ENCODE measurements at places on chromosomes 4 and X.

- no peak for DNase-seq
These were observed 1318.5 kb upstream of the ADGRL3 start for GRCh38 chr4:59881632-59882031.

GRCh38 chr4:47193179-47193578 lies 161.8 kb downstream of the GABRB1 start:
- DNase-seq, result no peak

DNA sequence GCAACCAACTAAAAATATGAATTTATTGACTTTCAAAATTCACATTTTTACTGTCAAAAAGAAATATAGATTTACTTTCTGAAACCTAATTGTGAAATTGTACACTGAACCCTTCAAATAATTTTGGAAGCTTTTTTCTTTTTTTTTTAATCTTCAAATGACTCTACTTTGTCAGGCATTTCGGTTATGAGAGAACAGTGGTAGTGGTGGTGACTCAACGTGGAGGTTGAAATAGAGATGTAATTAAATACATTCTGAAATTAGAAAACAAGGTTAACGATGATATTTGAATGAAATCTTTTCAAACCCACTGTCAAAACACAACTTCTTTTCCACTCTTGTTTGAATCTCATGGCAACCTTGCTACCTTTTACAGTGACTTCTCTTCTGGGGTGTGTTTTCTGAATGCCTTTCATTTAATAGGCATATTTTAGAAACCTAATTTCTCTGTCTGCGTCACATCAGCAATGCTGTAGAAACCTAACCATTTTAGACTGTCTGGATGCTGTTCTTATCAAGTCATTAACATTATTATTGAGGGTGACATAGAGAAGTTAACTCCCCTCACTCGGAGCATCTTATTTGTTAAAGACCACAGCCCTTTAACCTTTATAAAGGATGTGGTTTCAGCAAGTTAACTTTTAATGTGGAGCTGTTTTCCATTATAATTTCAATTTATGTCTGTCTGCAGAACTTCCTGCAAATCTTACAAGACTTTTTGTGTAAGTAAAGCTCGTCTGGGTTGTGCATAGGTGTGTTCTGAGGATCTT lies 136.8 kb downstream of the PCDH7 start:
- no peak for DNase-seq

GRCh38 chr4:2823671-2824328 lies 19.8 kb upstream of the ADD1 start:
- no peak for DNase-seq

DNA sequence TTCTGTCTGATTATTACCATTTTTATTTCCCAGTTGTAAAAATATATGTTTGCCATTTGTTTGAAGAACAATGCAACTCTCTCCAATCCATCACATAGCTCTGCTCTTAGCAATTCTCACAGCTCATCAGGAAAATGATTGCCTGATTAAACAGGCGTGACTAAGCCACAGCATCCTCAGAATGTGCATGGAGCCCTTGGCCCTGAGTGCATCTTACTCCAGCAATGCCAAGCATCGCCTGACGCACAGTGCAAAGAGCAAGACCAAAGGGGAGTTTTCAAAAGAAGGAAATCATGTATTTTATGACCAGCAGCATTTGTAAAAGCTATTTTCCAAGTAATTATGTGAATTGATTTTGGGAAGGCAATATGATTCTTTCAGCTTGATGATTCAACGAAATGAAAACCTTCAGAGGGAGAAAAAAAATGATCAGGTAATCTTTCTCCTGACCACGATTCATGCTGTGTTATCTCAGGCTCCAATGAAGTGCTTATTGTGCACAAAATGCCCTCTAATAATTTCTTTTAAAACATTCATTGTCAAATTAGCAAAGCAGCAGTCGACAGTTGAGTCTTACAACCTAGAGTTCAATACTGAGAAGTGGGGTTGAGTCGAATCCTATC lies 138.0 kb upstream of the FAM9B start:
- no peak for DNase-seq

DNA sequence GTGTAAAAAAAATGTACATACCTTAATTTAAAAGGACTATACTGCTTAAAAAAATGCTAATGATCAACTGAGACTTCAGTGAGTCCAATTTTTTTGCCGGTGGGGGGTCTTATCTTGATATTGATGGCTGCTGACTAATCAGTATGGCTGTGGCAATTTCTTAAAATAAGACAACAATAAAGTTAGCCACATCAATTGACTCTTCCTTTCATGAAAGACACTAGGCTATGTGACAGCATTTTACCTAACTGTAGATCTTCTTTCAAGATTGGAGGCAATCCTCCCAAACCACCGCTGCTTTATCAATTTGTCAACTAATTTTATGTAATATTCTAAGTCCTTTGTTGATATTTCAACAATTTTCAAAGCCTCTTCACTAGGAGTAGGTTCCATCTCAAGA lies 116.1 kb downstream of the FBXW7 start:
- no peak for DNase-seq
